ENCODE measurements at places on chromosomes 5 and 9.
A peak's percentile ranks its signal among the peaks of the same experiment; 100 is the strongest.

DNA sequence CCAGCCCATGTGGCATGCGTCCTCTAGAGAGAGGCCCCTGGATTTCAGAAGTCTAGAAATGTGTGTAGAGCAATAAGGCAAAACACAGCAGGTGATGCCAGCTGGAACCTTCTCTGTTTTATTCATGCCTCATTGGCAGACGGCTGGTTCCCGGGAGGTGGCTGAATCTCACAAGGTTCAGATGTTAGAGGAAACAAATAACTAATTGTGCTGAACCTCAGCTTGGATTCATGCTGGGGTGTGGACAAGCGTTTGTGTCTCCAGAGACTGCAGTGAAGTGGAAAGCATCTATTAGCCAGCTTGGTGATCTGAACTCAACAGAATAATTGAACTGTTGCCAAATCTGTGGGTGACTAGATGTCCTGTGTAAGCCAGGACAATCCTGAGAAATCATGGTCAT lies 131.1 kb upstream of the NR4A3 start:
- no peak for DNase-seq

DNA sequence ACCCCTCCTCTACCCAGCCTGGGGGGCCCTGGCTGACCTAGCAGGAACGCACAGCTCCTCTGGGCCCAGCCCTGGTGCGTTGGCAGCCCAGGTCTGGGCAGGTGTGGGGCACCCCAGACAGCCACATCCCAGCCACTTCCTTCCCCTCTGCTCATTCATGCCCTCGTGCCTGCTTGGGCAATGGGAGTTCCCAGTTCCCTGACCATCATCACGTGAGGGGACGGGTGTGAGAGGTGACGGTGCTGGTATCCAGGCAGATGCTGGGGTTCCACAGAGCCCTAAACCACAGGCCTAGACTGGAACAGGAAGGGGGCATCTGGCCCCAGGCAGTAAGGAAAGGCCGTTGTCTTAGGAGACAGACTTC lies 8.4 kb downstream of the RALGDS start:
- DNase-seq, result no peak

DNA sequence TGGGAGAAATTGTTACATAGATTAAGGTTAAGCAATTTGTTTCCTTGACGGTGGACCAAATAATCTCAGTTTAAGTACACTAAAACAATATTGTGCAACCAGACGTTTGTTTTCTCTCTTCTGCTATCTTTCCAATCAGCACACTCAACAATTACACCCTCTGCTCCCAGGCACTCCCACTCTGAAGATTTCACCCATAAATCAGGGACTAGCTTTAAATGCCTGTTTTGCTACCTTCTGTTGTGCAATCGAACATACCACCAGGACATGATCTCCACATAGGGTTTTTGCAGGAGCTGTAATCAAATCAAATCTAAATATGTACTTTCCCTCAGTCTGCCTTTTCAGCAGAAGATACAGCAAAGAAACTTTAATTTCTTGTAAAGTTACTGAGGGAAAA lies 405.8 kb upstream of the TLE4 start:
- DNase-seq, result no peak

DNA sequence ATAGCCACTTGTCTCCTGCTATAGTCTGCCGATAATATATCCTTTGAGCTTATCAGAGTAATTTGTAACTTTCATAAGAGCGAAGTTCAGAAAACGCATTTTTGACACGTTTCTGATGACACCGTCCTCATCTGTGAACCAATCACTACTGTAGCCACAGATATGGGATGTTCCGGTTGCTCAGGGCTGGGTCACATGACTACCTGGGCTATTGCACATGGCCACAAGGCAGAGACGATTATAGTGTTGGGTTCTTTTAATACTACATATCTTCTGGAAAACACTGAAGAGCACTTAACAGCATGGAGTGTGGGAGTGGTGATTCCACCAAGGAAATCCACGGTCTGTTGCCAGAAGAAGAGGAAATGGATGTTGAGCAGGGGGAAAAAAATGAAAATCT lies 115.0 kb upstream of the ADRA1B start:
- no peak for DNase-seq

- DNase-seq, result peak; percentile 23
Measured at GRCh38 chr5:141816598-141817399, 61.4 kb downstream of the PCDH1 start.

- peak; percentile 65 for DNase-seq
Measured at GRCh38 chr9:80968611-80969010, 720.7 kb downstream of the TLE1 start.

GRCh38 chr5:178437386-178438075 lies 152.7 kb downstream of the COL23A1 start:
- no peak for DNase-seq

- peak; percentile 89 for DNase-seq
Measured at GRCh38 chr5:150409638-150410523, 2.8 kb downstream of the CD74 start.

GRCh38 chr9:99809586-99810319 lies 11.9 kb upstream of the NR4A3 start:
- no peak for DNase-seq

- no peak for DNase-seq
Measured at GRCh38 chr5:76305269-76305668, 97.8 kb upstream of the IQGAP2 start.

GRCh38 chr5:24749701-24750100 lies 104.9 kb upstream of the CDH10 start:
- DNase-seq, result no peak

DNA sequence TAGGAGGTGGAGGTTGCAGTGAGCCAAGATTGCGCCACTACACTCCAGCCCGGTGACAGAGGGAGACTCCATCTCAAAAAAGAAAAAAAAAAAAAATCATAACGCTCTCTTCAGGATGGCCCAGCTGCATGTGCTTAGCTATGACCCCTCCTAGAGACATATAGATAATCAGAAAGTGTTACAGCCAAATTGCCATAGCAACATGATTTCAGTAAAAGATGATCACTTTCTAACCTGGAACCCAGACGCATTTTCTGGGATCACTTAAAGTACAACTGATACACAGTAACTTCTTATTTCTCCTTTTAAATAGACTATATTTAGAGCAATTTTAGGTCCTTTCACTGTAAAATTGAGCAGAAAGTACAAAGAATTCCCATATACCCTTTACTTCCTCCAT lies 372.9 kb downstream of the CDH18 start:
- no peak for DNase-seq

DNA sequence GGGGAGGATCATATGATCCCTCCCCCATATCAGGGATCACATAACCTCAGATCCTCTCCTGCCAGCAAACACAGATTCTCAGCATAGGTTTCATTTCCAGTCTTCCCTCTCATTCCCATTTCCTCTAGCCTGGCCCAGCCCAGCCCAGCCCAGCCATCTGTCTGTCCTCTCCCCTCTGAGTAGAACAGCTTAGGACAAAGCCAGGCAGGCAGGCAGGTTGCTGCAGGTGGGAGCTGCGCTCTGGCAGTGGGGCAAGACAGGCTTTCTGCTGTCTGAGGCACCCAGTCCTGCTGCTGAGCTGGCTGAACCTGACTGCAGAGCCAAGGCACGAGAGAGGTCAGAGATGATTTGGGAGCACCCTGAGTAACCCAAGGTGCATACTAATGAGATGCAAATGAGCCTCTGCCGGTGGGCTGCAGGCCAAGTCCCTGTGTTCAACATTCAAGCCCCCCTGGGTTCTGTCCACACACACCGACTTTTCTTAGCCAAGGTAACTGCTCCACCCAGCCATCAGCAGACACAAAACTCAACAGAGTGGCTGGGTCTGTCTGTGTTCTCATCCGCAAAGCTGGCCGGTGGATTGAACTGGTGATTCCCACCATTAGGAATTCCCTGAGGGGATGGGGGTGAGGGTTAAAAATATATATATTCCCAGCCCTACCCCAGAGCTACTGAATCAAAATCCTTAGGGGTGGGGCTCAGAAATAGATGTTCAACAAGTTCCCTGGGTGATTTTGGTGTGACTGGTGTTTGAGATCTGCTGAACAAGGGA lies 9.1 kb downstream of the FAT2 start:
- no peak for DNase-seq

GRCh38 chr5:166722939-166723338 lies 1568.5 kb upstream of the WWC1 start:
- DNase-seq, result no peak

DNA sequence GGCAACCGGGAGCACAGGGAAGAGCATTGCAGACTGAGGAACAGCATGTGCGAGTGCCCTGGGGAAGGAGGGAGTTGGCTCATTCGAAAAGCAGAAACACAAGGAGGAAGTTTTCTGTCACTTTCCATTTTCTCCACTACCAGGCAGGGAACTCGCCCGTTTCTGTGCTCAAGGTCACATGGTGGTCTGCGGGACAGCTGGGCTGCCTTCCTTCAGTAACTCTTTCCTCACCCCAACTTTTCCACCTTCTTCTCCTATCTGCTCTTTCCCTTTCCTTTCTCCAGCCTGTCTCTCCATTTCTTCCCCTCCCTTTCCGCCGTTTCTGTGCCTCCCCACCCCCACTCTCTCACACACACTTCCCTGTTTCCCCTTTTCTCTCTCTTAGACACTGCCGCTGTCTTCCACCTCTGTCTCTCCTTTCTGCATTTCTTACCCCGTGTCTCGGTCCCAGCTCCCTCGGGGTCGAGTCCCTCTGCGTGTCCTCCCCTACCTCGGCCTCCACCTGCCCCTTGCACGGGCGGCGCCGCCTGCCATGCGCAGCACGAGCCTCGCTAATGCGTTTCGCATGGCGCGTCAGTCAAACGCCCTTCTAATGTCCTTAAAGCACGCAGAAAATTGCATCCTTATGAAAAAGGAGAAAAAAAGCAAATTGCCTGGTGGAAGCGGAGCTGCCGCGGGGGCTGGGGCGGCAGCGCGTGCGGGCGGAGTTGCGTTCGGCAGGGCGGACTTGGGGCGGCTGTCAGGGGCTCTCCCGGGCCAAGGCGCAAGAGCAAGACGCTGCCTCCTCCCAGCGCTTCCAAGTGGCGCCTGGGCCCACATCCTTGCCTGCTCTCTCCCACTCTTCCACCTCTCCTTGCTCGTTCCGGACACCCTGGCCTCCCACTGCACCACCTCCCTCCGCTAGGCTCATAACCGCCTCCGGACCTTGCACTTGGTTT lies 9.5 kb downstream of the BARX1 start:
- DNase-seq, result no peak

DNA sequence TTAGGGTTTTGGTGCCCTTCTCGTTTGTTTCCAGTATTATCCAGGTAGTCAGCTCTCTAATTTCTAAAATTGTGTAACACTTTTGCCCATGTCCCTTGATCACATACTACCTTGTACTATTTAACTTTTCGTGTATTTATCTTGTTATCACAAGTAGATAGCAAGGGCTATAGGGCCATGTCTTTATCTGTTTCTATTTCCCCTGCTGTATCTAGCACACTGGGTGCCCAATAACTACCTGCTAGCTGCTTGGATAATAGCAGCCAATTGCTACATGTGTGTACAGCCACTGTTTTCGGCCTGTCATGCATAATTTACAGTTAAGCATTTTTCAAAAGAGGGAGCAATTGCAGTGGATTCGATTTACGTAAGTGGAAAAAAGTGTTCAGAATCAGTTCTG lies 64.8 kb upstream of the TNFAIP8 start:
- DNase-seq, result no peak

DNA sequence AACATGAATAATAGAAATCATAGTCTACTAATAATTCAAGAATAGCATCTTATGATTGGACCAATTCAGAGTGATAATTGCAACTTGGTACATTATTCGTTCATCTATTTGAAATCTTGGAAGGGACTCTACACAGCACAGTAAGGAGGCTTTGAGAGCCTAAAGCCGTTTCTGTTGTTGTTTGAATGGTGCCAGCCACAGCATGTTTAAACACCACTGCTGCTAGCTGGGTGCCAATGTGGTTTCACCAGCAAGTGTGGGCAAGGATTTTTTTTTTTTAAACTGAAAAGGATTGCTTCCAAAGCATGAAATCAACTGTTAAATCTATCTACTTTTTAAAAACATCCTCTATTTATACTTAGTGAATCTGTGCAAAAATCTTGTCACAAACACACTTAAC lies 253.9 kb upstream of the MAP3K1 start:
- no peak for DNase-seq

GRCh38 chr5:80185095-80185494 lies 70.8 kb downstream of the SERINC5 start:
- DNase-seq, result no peak

- no peak for DNase-seq
Measured at GRCh38 chr9:107737987-107738743, 248.6 kb upstream of the KLF4 start.

- no peak for DNase-seq
Measured at GRCh38 chr9:5230554-5230953, 665 bp upstream of the INSL4 start.

DNA sequence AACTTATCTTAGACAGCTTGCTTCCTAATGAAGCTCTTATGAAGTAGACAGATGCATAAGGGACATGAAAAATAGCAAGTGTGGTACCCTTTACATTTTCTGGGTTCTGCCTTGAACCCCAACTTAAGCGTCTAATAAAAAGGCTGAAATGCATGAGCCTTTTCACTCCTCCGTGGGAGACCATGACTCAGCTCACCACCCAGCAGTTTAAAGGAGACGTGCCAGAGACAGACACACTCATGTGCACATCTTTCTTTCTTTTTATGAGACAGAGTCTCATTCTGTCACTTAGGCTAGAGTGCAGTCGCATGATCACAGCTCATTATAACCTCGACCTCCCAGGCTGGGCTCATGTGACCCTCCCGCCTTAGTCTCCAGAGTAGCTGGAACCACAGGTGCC lies 22.3 kb downstream of the CTXN3 start:
- DNase-seq, result no peak

- no peak for DNase-seq
Measured at GRCh38 chr5:170336065-170336464, 38.5 kb upstream of the LCP2 start.

DNA sequence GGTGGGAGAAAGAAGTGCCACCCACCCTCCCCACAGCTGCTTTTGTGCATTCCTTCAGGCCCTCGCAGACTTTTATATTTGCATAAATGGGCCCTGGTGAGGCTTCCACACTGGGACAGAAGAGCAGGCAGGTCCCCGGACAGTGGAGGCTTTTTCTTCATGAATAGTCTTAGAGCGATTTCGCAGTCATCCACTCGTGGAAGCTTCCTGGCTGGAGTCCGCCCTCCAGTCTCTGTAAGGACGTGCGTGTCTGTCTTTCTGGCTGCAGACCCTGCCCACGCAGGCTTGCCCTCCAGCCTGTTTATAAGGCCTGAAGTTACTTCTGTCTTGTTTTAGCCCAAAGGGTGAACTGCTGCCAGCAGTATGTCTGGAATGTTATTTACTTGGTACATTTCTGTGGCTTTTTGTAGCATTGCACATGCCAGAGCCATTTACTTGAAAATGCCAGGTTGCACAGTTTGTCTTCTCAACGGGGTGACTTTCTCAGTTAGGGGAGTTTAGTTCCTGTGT lies 195.7 kb downstream of the AOPEP start:
- peak; percentile 96 for DNase-seq

- DNase-seq, result no peak
Measured at GRCh38 chr5:102700120-102700831, 54.8 kb upstream of the PAM start.

DNA sequence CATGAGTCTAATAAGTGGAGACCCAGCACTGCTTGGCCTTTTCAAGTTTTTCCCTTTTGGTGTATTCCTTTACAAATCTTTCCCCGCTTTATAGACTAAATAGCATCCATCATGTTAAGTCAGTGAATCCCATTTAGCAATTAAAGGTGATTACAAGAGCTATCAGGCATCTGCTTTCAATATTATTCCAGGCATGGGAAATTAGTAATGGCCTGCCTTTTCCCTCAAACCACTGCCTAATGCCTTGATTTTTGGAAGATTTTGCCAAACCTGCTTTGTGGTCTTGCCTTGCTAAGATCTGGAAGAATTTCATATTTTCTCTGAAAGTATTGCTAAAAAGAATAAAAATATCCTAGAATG lies 102.8 kb upstream of the GNA14 start:
- no peak for DNase-seq

- DNase-seq, result no peak
Measured at GRCh38 chr5:131112424-131112823, 52.6 kb downstream of the HINT1 start.

Measured in cardiac muscle cell (in vitro differentiated cells and primary cell).